Lower leg skin (tissue), 4 donors: ENCODE measurements at places on chromosomes 13 and 19. TPM values are rescaled to one million over a fixed set of nuclear protein-coding genes. Genes with fewer than 3 reads are reported as not detected.
A peak's percentile ranks its signal among the peaks of the same experiment; 100 is the strongest.

DNA sequence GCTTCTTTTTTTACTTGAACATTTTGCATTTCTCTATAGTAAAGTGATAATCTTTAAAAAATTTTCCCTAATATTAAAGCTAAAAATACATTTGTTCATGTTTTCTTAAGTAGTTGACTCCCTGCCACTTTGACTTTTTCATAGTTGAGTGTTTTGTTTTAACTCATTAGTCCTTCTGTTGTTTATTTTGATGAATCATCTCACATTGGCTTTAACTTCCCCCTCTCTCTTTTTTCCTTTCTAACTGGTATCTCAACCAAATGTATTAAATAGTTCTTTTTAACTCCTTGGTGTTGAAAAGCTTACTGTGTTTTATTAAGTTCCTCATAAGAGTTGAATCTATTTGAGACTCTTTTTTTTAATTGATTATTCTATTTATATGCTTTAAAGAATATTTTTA lies 2.8 kb downstream of the TNFSF13B start:
- no peak for DNase-seq

- DNase-seq = no peak
Measured at GRCh38 chr19:11404588-11405222, 14.4 kb downstream of the RGL3 start.

DNA sequence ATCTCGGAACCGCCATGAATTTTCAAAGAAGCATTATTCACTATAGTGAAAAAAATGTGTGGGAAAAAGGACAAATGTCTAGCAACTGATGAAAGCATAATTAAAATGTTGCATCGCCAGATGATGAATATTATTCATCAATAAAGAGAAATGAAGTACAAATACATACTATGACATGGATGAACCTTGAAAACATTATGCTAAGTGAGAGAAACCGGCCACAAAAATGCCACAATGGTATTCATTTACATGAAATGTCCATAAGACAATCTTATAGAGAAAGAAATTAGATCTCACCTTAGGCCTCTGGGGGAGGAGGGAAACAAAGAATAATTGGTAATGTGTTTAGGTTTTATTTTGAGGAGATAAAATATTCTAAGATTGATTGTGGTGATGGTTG lies 645.0 kb downstream of the EFNB2 start:
- no peak for DNase-seq

GRCh38 chr13:78468621-78469020 lies 134.7 kb downstream of the POU4F1 start:
- no peak for DNase-seq

DNA sequence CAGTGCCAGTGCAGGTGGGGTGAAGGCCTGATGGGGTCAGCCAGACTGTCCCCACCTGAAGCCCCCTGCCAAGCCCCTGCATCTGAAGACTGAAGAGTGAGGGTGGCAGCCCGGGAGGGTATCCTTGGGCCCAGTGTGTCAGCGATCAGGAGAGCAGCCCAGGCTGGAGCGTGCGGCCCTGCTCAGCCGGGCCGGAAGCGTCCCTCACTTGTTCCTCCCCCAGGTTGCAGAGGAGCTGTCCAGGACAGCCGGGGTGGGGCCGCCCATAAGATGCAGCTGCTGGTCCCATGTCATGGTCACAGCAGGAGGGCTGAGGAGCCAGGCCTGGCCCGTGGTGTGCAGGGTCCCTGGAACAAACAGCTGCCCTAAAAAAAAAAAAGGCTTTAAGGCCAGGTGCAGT lies 55.4 kb downstream of the KDM4B start:
- DNase-seq = no peak

The ZNF132 gene
- total RNA-seq = 4.5 TPM

GRCh38 chr19:17577457-17578097 lies 22.1 kb downstream of the COLGALT1 start:
- no peak for DNase-seq

- DNase-seq = peak; percentile 88
Measured at GRCh38 chr19:39031368-39032062, 834 bp downstream of the FBXO27 start.

GRCh38 chr13:36130552-36131221 lies 495 bp downstream of the DCLK1 start:
- no peak for DNase-seq

DNA sequence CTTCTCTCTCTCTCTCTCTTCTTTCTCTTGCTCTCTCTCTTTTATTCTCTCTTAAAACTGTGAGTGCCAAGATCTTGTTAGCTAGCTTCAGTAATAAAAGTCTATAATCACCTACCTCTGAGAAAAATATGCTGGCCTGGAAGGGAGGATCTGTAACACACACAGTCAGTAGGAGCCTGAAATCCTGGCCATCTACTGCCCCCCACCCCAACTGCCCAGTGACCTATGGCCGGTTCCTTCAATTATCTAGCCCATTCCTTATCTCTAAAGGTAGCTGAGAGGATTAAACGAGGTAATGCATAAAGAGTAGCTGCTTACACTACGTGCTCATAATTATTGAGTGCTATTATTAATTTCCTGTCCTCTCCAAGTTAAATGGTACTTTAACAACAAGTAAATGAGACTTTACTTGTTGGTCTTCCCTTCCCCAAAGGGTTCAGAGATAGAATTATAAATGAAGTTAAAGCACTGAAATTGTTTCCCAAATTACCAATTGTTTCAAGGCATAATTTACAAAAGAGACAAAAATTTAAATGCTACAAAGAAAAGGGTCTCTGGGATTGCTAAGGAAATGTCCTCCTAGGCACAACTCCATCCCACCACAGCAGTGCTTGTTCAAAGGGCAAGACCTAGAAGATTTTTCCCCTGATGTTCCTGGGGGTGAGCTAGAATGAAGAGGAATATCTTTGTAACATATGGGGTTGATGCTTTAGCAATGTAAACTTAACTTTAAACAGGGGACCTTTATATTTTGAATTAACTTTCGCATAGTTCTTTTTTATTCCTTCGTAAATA lies 1.8 kb downstream of the LCP1 start:
- DNase-seq = no peak

DNA sequence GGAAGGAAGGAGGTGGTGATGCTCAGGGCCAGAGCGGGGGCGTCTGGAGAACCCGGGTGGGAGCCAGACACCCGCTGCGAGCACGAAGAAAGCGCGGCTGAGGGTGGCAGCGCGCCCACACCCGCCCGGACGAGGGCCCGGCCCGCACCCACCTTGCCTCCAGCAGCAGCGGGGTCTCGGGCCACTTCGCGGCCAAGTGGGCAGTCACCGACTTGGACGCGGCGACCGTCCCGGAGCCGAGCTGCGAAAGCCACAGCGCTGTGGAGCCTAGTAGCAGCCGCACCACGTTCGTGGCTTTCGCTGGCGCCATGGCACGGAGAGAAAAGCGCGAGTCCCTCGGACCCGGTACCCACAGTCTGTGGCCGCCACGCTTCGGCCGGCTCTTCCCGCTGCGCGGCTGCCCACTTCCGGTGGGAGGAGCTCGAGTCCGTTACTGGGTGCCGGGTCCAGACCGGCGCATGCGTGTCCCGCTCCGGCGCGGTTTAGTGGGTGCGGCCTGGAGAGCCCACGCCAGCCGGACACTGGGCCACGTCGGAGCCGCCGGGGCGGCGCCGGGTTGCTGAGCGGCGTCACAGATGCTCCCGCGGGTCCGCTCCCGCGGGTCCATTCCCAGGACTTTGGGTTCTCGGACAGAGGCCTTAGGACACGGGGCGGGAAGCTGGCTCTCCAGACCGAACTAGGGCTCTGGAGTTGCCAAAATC lies at the start of gene UGGT2:
UGGT2 (minus strand) TSS at position 399 of the 701 bp plus-strand sequence; CDS start at position 310, 89 bp downstream.
- DNase-seq = peak; percentile 98

GRCh38 chr19:16327501-16327900 lies 2.9 kb downstream of the KLF2 start:
- DNase-seq = no peak

DNA sequence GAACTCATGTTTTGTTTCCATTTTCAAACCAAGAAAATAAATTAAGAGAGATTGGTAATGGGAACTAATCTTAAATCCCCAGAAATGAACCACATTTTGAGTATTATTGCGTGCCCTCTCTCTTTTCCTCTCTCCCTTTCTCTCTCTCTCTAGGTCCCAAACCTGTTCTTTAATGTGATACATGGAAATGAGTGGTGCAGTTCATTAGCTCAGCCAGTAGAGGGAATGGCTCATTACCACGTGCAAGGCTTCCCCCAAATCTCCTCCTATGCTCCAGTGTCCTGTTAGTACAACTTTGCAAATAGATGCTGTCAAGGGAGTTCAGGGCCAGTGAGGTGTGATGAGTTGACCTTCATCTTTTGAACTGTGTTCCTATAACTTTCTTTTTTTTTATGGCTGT lies 178.4 kb downstream of the FGF9 start:
- no peak for DNase-seq

DNA sequence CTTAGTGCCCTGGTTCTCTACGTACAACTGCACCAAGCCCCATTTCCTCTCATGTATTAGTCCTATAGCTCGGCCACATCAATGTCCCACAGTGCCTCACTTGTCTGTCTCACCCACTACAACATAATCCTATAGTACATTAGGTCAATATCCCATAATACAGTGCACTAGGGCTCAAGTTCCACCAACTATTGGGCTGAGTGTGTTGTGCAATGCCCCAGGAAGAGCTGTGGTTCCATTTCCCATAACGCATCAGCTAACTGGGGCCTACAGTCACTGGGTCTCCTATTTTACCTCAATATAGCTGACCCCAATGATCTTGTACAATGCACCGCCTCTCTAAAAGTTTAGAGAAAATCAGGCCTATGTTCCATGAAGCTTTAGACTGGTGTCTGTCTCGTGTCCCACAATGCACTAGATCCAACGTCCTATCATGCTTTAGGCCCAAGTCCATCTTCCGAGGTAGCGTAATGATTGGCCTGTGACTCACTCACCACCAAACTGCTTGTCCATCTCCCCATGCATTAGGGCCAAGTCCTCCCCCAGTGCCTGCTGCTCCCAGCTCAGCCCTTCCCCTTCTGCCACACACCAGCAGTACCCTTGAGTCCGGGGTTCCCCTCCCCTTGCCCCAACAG lies 21.8 kb downstream of the TSKS start:
- DNase-seq = no peak

The ZNF667 gene
- 3.3 TPM for total RNA-seq

- no peak for DNase-seq
Measured at GRCh38 chr13:46267166-46267565, 55.4 kb downstream of the LRRC63 start.

DNA sequence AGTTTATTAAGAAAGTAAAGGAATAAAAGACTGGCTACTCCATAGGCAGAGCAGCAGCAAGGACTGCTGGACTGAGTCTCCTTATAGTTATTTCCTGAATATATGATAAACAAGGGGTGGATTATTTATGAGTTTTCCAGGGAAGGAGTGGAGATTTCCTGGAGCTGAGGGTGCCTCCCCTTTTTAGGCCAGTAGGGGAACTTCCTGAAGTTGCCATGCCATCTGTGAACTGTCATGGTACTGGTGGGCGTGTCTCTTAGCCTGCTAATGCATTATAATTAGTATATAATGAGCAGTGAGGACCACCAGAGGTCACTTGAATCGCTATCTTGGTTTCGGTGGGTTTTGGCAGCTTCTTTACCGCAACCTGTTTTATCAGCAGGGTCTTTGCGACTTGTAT lies 13.5 kb downstream of the ZSCAN5A start:
- DNase-seq = no peak

- DNase-seq = no peak
Measured at GRCh38 chr13:27933580-27934328, 14.0 kb downstream of the PDX1 start.

The DPF1 gene
- total RNA-seq = not detected

- no peak for DNase-seq
Measured at GRCh38 chr13:89966524-89966923, 1381.0 kb upstream of the MIR17HG start.

The FUT1 gene
- 4.9 TPM for total RNA-seq

The ZNF256 gene
- total RNA-seq = 8.1 TPM

GRCh38 chr19:19651076-19651475 lies 7.6 kb upstream of the GMIP start:
- no peak for DNase-seq

DNA sequence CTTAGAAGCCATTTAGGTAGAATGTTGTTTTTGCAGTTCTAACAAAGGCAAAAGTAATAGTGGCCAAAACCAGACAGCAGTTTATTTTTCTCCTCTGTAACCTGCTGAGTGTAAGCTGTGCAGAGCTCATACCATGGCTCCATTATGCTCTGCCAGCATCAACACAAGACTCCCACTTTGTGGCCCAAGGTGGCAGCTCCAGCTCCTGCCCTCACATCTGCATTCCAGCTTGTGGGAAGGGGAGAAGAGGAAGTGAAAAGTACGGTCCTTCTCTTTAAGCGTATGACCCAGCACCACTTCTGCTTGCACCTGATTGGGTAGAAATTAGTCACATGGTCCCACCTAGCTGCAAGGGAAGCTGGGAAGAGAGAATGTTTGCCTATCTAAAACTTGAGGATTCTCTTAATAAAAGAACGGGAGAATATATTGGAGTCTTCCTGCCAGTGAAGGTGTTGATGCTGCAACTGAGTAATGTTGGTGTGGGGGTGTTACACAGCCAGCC lies 19.2 kb downstream of the ADGRE1 start:
- DNase-seq = no peak

- no peak for DNase-seq
Measured at GRCh38 chr13:25215253-25215575, 43.1 kb upstream of the AMER2 start.

GRCh38 chr13:106657104-106657503 lies 89.2 kb upstream of the ARGLU1 start:
- DNase-seq = no peak

The F7 gene
- not detected for total RNA-seq
